ENCODE measurements at places on chromosomes 12 and 14.

DNA sequence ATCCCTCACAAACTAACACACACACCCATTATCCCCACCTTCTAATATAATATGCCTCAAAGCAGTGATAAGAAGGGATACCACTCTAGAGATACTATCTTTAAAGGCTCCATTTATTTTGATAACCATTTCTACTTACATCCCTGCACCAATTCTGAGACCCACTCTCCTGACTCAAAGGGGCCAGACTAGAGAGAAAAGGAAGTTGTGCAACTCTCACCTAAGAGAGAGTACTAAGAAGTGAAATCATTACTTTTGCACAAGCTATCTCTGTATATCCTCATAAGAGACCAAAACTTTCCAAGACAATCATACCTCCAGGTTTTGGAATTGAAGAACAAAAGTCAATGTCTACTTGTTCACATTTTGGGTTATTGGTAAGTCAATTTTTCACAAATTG, 45.4 kb upstream of the USP15 start:
- no peak for DNase-seq

- no peak for DNase-seq
Measured at GRCh38 chr14:78363008-78363407, 192.8 kb downstream of the NRXN3 start.

DNA sequence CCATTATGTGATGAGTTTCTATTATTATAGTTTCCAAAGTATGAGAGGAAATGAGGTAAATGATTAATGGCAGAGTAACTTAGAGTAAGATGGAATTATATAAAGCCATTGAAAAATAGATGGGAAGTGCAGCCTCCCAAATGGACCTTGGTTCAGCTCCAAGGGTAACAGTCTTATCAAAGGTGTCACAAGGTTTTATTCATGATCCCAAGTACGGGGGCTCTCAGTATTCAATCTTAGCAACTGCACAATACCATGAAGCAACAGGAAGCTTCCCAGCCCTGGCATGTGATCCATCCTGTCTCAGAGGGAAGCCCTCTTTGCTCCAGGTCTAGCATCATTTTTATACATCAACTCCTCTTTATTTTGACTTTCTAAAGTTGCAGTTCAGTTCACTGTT, 948.2 kb downstream of the GALC start:
- DNase-seq: no peak

DNA sequence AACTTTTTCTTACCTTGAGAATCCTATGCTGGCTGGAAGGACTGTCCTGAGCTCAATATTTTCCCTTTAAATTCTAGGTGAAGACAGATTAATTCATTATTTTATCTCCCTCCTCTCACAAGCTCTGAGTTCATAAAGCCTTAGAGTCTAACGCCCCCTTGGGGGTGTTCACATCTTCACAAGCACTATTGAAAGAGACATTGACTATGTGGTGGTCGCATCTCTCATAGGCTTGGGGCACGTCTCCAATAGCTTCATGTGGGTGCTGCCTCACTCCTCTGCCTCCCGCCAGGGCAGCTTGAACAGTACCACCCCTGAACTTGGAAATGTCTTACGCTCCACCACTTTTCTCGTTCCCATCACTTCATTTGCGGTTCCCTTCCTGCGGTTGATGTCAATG, 106.2 kb downstream of the UNC79 start:
- no peak for DNase-seq

DNA sequence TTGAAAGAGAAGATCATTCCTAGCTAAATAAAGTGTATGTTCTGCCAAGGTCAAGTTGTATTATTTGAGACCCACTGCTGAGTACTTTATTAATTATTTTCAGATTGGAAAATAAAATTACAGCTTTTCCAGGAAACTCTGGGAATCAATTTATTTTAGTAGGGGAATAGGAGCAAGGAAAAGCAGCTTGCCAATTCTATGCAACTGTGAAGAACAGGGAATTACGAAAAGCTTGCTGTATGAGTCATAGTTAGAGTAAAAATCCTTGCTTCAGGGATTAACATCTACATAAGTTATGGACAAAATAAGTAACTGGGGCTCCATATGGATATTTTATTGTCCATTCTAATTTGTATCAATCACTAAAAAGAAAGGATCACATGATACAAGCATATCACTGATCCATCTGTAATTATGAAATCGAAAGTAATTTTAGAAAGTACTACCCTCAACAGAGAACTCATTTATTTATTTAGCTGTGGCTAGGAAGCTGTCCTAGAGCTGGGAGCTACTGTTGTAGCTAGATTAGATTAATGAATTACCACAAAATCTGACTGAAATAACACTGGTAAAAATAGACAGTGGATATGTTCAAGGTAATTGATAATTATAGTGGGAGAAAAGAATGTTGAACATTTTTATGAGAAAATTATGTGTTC, 303.5 kb upstream of the NPAS3 start:
- DNase-seq: no peak

- DNase-seq: no peak
Measured at GRCh38 chr14:102493096-102493495, 16.5 kb downstream of the ANKRD9 start.
